ENCODE measurements at places on chromosomes 7 and 10.

GRCh38 chr7:111639934-111640333 is 77.6 kb upstream of the IMMP2L start:
- peak; percentile 60 for DNase-seq

DNA sequence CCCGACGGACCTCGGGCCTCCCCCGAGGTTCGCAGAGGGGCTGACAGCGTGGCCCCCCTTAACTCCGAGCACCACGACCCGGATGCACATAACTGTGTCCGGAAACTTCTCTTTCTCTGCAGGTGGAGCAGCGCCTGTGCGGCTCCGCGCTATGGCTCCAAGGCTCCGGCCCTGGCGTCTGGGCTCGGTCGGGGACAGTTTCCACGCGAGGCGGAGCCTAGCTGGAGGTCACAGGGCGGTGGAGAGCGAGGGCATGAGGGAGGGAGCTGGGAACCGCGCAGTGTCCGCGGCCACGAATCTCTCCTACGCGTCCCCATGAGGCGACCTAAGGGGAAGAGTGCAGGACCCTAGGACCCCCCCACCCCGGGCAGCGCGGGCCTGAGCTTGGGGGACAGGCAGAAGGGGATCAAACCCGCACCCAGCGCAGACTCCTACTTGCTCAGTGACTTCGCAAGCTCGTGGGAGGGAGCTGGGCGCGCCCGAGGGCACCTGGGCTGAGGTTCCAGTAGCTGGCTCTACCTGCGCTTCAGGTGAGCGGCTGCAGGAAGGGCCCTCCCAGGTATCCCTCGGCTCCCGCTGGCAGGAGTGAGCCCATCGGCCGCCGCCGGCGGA is 8.6 kb upstream of the MNX1 start:
- no peak for DNase-seq

DNA sequence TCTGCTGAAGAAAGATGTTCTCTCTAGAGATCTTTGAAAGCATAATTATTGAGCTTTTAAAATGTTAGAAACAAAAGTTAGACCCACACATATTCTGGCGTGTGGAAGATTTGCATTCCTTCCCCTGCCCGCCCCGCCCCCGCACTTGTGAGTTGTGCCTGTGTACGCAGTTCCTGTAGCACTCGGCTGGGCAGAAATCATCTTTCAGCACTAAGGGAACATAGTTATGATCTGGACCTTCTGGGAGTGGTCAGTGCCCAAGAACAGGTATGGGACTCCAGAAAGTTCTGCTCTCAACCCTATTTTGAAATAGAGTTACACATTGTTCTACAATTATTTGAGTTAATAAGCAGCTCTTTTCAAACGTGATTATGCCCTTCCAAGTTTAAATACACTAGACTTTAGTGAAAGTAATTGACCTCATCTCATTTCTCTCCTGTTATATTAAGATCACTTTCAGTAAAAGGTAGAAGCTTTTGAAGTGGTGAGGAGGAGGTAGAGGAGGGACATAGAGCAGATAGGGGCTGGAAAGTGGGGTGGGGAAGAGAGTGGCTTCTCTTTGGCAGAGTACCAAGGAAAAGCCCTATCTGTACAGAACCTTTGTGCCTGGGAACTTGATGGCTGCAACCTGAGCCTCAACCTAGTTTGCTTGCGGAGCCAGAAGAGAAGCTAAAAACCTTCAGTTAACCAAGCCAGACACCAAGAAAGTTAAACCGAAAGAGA is 5.7 kb downstream of the BLVRA start:
- no peak for DNase-seq

DNA sequence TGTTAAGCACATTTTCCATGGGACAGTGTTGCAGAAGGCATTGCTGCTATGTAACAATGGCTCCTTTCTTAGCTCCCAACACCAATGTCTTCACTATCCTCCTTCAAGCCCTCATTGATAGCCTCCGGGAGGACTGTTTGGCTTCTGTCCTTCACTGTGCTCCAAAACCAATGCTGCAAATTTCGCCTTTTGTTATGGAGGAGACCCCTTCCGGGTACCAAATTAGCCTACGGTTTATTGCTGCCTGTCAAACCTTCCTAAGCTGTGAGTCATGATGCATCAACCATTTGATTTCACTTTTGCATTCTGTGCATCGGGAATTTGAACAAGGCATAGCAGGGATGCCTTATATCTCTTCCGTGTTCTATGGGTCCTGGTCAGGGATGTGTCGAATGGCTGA is 432.9 kb downstream of the GATA3 start:
- no peak for DNase-seq

DNA sequence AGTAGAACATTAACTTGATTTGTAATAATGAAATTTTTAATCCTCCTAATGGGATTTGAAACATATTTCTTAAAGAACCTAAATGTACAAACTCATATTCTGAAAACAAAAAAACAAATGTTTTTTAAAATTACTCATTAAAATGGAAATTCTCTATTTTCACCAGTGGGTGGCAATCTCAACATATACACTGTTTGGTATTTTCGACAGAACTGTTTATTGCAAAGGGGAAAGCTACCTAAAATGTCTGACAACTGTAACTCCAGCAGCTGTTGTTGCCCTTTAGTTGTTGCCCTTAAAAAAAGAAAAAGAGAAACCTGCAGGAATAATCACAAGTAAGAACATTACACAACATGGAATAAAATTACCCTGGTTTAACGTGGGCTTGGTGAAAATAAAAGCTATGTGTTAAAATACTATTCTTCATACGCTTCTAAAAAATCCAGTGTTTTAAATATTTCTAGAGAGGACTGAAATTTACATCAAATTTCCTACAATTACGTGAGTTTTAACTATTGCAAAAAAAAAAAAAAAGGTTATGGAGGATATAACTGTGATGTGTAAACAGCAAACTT is 54.5 kb downstream of the COL1A2 start:
- peak; percentile 74 for DNase-seq
